ENCODE measurements at places on chromosomes 11 and 22.

DNA sequence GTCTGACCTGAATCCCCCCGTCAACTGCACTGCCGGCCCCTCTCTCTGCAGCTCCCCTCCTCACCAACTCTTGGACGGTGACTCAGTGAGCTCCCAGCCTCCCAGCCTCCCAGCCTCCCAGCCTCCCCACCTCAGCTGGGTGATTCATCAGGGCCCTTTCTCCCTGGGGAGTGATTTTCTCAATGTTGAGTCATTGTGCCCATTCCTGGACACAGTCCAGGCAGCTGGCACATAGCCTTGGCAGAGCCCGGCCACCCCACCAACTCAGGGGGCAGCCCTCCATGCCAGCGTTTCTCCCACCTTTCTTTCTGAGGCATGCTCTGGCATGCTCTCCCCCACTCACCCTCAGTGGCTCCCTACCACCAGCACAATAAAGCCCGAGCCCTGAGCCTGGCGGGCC is 30.7 kb downstream of the PDE2A start:
- no peak for DNase-seq

- no peak for DNase-seq
Observed at GRCh38 chr11:118606157-118606843, 1.1 kb upstream of the PHLDB1 start.

GRCh38 chr11:13292970-13293369 is 15.4 kb downstream of the BMAL1 start:
- DNase-seq = no peak

GRCh38 chr11:78253797-78254196 is 65.1 kb downstream of the USP35 start:
- no peak for DNase-seq

- peak; percentile 86 for DNase-seq
Observed at GRCh38 chr11:61129639-61130523, 27.6 kb downstream of the CD5 start.

- DNase-seq = no peak
Observed at GRCh38 chr11:86787656-86788055, 12.7 kb upstream of the PRSS23 start.

Data from CD4-positive, alpha-beta T cell (primary cell).